Non-pigmented ciliary epithelial cell (primary cell): ENCODE measurements at places on chromosomes 7 and 10.

DNA sequence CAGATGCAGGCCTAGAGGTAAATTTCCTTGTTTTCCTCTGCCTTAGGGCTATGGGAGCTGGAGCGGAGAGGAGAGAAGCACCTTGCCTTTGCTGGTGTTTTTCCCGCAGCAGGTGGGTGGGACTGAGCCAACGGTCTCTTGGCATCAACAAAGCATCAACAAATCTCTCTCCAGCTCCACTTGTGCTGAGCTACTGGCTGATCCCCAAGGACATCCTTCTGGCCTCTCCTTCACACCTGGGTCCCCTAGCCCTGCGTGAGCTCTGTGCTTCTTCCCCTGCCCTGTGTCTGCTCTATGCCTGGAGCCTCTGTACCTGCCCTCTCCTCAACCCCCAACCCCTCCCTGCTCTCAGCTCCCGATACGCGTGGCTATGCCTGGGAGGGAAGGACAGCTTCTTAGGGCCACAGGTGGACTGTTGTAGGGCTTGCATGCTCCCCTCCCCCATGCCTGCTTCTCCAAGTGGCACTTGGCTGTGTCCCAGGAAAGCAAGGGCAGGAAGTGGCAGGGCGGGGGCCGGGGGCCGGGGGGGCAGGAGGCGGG, 3.2 kb upstream of the CLDN4 start:
- no peak for DNase-seq

DNA sequence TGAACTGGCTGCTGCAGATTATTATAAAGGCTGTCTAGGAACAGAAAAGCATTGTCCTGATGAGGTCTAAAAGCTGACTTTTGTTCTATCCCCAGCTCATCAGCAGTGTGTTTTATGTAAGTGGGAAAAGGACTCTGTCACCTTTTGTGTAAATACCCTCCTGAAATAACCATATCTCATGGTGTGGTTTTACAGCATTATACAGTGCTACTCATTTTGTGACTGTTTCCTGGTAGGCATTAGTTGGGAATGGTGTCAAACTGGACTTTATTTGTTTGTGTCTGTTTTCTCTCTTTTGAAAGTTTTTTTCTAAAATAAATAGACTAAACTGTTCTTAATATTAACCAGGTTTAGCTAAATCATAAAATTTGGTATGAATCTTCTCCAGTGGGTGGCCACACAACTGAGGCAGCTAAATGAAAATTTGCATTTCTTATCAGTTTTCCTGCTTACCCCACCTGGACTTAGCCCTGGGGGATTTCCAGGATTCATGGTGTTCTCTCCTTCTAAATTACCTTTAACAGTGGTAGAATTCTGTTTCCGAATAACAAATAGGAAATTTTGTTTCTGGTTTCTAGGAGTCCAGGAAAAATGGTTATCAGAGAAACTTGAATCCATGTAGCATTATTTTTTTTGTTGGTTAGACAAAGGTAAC, 140.9 kb downstream of the LHFPL3 start:
- DNase-seq, result no peak

GRCh38 chr7:44386139-44386913, 60.9 kb upstream of the CAMK2B start:
- DNase-seq, result no peak

- no peak for DNase-seq
Observed at GRCh38 chr10:9443758-9444157, 1389.3 kb downstream of the GATA3 start.

DNA sequence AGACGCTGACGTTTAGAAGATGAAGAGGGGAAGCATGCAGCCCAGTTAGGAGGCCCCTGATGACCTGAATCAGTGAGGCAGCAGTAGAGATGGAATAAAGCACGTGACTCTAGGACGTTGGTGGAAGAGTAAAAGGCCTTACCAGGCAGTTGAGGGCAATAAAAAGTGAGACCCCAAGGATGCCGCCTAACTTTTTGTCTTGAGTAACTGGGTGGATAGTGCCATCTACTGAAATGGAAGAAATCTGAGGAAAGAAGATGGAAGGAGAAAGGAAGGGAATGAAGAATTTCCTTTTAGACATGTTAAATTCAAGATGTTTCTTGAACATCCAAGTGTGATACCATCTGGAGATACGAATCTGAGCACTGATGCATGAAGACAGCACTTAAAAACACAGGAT, 220.0 kb upstream of the LRRN3 start:
- DNase-seq, result no peak

GRCh38 chr7:66921396-66921917, 432 bp downstream of the TMEM248 start:
- no peak for DNase-seq

GRCh38 chr10:133307776-133308420, 774 bp downstream of the TUBGCP2 start:
- no peak for DNase-seq

DNA sequence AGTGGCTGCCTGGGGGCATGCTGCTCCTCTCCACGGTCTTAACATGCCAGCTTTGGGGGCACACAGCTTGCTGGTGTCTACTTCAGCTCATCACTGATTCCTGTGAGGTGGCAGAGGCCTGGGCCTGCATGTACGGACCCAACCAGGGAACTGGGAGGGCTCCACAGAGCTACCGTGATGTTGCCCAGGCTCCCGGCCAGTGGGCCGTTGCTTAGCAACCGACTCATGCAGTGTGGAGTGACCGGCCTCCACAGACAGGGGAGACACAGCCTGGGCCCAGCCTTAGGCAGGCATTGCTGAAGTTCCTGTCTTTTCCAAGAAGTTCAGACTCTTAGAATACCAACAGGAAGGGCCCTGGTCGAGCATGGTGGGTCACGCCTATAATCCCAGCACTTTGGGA, 25.8 kb upstream of the SH2B2 start:
- DNase-seq, result no peak

- DNase-seq, result no peak
Observed at GRCh38 chr7:8973601-8974000, 540.2 kb downstream of the NXPH1 start.

DNA sequence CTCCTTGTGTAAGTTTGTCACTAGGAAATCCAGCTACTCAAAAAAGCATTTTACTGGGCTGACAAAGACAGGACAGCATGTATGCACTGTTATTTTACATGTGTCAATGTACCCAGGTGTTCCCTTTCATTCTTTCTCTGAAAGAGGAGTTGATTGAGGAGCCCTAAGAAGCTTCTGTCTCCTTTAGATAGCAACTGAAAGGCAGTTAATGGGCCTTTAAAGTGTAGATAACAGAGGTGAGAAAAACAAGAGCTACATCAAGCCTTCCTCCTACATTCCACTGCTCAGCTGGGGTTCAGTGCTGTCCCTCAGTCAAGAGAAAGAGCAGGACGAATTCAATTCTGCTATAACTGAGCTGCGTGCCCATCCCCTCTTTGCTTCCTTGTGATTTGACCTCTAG, 12.8 kb upstream of the WIPF3 start:
- DNase-seq, result no peak

DNA sequence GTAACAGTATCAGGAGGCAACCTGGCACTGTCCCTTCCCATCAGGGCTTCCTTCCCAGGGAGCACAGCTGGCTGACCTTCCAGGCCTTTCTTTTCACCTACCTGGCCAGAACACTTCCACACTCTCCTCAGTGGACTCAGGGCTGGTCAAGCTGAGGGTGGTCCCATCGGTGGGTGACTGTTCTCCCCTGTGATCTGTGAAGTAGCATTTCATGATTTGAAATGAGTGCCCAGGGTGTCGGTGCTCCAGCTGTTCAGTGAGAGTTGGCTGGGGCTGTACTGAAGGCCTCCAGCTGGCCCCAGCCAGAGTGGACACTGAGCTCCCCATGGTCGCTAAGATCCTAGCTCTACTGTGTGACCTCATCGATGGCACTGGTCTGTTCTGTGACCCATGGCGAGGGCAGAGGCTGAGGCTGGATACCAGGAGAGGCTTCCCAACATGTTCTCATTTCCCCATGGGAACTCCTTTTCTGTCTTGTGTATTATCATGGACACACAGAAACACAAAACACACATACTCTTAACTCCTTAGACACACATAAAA, at the start of gene FAM170B:
TSS of gene FAM170B (minus strand) at position 316 of the 543 bp plus-strand sequence. CDS start at position 213, 103 bp downstream.
- DNase-seq, result no peak

DNA sequence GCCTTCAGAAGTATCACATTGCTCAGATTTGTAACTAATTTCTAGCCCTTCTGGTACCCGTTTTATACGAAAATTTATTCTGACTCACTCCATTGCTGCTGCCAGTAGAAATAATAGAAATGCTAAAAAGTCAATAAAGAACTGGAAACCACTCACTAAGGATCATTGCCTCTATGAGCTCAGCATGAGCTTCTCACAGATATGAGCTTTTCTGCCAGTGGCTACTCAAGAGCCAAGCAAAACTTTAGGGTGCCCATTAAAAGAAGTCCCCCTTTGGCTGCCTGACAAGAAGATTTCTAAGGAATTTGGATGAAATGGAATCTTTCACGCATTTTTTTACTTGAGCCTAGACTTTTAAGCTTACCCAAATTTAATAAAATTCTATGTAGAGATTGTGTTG, 52.5 kb downstream of the GPR37 start:
- no peak for DNase-seq

GRCh38 chr7:28086198-28086597, 94.4 kb downstream of the JAZF1 start:
- DNase-seq, result no peak

DNA sequence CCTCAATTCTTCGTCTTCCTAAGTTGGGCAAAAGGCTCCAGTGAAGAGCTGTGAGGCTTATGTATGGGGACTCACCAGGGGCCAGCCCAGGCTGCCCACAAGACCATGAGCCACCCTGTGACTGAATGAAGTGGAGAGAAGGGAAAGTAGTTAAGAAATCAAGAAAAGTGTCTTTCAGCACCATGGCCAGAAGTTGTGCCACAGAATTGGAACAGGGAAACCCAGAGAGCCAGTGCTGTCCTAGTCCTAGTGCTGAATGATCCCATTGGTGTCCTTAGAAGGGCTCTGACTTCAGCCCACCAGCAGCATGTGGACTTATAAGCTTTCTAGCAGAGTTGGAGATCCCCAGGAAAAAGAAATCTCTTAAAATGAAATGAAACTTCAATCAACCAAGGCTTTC, 37.0 kb upstream of the CCSER2 start:
- DNase-seq, result peak; percentile 11

DNA sequence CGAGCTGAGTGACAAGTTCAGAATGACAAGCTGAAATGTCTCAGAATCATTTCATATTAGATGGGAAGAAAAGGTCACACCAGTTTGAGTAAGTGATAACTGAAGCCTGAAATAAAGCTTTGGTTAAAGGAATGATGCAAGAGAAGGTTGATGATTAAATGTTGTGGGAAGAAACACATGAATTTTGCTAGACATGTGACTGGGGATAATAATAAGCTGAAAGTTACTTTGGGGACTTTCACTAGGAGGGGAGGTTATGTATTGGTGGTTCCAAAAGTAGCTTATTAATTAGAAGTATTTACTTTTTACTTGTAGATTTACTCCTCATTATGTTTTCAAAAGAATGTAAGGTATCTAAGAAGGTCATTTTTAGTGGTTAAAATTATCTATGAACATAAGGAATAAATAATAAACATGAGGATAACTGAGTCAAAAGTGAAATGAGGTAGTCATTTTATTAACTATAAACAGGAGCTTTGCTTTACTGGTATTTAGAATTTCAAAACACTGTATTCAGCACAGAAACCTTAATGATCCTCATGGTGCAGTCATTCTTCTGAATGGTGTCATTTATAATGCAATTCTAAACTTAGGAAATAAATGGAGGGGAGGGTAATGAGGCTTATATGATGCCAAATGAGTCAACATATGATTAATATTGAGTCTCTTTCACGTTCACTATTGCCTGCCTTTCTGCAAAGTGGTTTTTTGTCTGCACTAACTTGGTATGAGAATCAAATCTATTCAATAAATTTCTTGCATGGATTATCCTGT, 63.7 kb downstream of the PRKG1 start:
- no peak for DNase-seq

GRCh38 chr7:118186501-118186900, 2.5 kb downstream of the LSM8 start:
- no peak for DNase-seq

GRCh38 chr7:130254555-130254954, 12.1 kb upstream of the CPA2 start:
- DNase-seq, result no peak

- DNase-seq, result no peak
Observed at GRCh38 chr10:102660888-102661657, 16.8 kb downstream of the TRIM8 start.

DNA sequence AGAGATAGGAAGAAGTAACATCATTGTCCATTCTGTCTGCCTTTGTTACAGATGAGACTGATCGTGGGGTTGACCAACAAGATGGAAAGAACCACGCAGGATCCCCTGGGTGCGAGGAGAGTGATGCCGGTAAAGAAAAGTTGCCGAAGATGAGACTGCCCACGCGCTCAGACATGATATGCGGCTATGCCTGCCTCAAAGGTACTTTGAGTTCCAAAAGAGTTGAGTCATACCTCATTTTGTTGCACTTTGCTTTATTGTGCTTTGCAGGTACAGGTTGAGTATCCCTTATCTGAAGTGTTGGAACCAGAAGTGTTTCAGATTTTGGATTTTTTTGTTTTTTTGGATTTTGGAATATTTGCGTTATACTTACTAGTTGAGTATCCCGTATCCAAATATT, 12.2 kb upstream of the CLCN1 start:
- no peak for DNase-seq
